Kidney capillary endothelial cell (primary cell): ENCODE measurements at places on chromosomes 3 and 15.

DNA sequence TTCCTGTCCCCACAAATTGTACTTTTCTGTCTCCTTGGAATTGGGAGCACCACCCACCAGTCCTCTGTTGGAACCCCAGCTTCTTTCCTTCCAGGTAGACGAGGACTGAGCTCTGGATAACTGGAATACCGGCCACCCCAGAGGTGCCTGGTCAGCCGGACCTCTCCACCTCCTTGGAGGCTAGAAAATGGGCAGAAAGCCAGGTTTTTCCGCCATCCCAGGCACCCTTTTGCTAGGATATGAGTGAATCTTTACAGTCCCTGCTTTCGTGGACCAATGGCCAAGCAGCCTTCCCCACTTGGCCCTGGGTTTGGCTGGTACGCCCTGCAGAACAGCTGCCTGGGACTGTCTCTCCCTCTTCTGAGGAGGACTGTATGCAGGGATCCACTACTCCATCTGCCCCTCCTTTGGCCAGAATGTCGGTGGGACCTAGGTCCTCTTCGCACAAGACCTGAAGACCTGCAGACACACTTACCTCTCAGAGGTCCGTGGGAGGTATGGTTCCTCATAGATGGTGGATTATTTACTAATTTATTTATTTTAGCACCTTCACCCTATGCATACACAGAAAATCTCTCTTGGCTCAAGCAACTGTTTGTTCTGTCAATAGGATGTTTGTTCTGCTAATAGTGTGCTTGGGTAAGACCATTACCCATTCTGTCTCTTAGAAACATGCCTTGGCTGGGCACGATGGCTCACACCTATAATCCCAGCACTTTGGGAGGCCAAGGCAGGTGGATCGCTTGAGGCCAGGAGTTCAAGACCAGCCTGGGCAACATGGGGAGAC is 8.6 kb upstream of the CHAC1 start:
- no peak for DNase-seq

GRCh38 chr3:49428752-49429080 is 408 bp downstream of the NICN1 start:
- DNase-seq: no peak

DNA sequence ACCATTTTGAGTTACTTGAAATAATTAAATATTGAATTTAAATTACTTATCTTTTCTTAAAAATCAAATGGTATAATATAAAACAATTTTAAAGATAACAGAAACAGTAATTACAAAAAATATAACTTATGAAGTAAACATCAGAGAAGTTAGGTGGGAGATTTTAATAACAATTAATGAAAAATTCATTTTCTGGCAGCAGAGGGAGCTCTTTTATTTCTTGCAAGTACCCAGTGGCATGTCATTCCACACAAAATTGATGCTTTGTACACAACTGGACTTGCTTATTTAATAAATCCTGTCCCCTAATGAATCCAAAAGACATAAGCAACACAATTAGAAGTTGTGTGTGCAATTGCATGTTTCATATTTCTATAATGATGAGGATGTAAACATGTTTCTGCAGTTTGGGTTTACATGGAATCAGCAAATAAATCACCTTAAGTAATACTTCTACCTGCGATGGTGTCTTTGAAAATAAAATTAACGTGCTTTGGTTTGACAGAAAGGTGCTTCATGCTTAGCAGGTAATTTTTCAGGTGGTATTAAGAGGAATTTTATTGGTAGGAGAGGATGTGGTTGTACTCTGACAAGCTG is 861.3 kb downstream of the ZPLD1 start:
- DNase-seq: peak; percentile 26

DNA sequence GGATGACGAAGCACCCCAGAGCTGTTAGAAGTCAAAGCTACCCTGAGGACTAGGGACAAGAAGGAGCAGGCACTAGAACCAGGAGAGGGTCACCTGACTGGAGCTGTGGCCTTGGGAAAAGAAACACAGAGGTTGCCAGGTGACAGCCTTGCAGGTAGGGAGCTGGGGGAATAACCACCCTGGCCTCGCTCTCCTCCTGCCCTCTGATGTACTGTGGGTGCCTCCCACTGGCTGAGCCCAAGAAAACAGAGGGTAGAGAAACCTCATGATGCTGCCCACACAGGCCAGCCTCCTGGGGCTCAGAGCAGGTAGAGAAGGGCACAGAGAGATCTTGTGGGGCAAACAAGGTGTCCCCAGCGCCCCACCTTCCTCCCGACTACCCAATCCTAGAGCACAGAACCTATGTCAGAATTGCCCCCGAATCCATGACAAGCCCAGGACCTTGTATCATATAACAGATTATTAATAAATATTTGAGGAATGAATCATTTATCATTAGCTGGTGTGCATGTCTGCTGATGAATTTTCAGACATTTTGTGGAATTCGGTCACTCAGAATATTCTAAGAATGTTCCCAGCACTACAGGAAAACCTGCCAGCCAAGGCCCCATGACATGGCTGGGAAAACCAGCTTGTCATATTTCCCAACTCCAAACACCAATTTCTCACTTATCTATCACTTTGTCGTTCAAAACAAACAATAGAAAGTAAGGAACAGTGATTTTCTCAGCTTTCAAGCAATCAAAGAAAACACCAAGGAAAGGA is 59.8 kb upstream of the MEX3B start:
- DNase-seq: no peak

- DNase-seq: no peak
These were observed 465.6 kb upstream of the ZNF385D start for GRCh38 chr3:22216601-22217000.

GRCh38 chr3:130383424-130383823 is 38.0 kb downstream of the COL6A5 start:
- no peak for DNase-seq

DNA sequence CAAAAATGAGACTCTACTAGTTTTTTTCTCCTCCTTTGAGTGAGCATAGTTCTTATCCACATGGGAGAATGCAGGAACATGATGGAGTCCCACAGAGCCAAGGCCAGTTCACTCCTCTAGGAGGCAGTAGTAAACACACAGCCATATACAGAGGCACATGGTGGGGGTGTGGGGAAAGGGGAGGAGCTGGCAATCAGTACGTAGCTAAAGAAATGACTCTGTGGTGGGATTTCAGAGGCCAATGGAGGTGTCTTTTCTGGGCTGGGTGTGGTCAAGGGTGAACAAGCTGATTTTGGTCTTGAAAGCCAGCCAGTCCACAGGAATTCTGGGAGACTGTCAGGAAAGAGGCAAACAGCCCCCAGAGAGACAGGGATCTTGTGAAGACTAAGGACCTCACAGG is 6.6 kb upstream of the RAB11A start:
- peak; percentile 63 for DNase-seq

DNA sequence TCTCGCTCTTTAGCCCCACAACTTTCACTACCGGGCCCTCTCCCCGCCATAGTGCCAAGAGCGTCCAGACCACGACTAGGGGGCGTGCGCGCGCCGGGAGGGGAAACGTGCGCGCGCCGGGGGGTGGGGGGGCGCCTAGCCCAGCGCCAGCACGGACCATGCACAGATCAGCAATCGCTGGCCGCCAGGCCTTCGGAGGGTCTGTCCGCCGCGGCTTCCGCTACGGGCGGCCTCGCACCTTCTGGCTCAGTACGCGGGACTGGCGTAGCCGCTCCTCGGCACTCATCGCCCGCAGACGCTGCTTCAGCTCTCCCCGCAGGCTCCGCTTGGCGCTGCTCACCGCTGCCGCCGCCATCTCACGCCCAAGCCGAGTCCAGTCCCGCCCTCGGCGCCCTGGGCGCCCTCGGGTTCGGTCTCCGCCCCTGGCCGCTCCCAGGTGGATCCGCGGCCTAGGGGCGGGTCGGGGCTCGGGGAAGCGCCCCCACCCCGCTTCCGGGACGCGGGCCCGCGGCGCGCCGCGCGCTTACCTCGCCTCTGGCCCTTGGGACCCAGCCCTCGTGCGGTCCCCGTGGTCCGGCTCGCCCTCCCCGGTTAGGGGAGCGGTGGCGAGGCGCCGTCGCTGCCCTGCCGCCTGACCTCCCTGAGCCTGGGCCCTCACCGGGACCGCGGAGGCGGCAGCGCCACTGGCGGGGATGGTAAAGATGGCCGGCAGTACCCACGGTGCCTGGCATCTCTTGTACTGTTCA is at the start of gene MTHFS:
TSS of gene MTHFS (minus strand) at position 381 of the 746 bp plus-strand sequence. CDS start at position 355, 26 bp downstream.
- DNase-seq: peak; percentile 44

DNA sequence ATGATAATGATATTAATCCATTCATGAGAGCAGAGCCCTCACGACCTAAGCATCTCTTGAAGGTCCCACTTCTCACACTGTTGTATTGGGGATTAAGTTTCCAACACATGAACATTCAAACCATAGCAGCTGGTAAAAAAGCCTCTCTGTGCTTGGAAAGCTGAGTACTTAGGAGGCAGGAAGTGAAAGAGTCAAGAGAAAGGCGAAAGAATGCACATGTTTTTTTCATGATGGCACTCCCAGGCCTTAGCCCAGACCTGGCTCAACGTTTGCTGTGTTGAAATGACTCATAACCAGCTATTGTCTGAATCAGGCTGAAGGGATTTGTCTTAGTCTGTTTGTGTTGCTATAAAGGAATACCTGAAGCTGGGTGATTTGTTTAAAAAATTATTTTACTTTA is 84.4 kb upstream of the RGMA start:
- DNase-seq: peak; percentile 86

DNA sequence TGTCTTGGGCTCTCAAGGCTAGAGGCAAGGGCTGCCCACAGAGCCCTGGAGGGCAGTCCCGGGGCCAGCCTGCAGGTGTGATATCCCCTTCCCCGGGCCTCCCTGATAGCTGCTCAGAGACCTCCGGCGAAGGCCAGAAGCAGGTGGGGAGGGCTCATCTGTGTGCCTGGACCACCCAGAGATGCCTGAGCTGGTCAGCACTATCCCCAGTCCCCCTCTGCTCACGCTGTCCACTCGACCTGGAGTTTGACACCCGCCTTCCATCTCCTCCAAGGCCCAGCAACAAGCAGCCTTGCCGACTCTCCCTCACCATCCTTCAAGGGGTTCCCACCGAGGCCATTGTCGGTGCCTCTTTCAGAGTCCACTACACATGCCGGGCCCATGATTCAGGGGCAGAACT is 39.4 kb downstream of the DNAH1 start:
- DNase-seq: no peak

DNA sequence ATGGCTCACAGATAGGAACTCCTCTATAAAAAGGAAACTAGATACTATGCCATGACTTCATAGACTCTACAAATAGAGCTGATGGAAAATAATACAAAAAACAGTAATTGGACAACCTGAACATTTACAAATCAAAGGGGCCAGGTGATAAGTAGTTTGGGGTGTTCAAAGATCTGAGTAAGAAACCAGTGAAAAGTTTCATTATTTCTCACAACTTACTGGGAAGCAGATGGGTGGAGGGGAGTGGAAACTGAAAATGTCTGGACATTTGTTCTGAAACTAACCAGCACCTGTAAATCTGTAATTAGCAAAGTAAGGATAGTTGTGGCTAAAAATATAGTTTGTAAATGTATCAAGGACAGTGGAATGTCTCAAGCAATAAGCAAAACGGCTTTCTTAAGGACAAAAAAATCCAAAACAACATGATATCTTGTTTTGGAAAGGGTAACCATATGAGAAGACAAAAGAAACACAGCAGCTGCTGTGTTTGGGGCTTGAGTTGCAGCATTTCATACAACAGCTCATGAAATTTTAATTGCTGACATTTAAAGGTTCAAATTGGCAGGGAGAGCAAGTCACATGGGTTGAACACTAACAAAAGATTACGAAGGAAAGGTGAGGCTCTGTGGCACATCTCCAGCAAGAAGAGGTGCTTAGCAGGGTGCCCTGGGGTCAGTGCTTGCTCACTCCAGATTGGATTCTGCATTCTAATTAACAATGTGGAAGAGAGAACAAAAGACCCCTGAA is 26.8 kb upstream of the THBS1 start:
- DNase-seq: no peak
